CD4-positive, alpha-beta T cell treated with Interleukin-17A for 1 hour (primary cell): ENCODE measurements at places on chromosomes 2 and 18.

- no peak for DNase-seq
These were observed 145.1 kb upstream of the CCDC195 start for GRCh38 chr2:224861266-224861665.

GRCh38 chr2:64203131-64203857 lies 59.1 kb upstream of the PELI1 start:
- DNase-seq = peak; percentile 27

DNA sequence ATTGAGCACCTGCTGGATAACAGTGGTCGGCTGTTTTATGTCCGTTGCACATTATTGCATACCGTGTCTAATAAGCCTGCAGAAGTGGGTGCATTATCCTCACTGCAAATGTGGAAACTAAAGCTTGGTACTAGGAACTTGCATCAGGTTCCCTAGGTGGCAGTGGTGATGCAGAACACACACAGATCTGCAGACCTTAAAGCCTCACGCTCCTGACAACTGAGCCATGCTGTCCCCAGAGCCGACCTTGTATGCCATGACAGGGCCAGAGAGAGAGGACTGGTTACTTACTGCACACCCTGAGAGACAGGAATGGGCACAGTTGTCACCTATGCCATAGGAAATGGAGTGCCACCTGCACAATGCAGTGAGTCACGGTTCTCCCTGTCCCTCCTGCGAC lies 151.8 kb downstream of the SH3RF3 start:
- DNase-seq = no peak

GRCh38 chr2:177783835-177784744 lies 288.5 kb downstream of the PDE11A start:
- DNase-seq = peak; percentile 42

- no peak for DNase-seq
These were observed 77.2 kb downstream of the ADD2 start for GRCh38 chr2:70690846-70691245.

- DNase-seq = no peak
These were observed 584.5 kb upstream of the LRRTM1 start for GRCh38 chr2:80889009-80889408.

- DNase-seq = no peak
These were observed 34.3 kb upstream of the PIEZO2 start for GRCh38 chr18:11183637-11184036.

DNA sequence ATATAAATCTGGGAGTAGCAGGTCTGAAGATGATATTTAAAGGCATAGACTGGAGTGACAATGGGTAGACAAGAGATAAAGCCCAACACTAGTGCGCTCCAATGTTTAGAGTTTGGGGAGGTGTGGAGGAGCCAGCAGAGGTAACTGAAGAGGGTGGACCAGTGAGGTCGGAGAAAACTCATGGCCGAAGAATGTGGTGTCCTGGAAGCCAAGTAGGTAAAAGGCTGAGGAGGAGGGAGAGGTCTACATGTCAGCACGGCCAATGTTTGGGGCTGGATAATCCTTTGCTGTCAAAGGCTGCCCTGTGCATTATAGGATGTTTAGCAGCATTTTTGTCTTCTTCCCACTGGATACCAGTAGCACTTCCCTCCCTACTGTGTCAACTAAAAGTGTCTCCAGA lies 78.8 kb upstream of the KCNE4 start:
- no peak for DNase-seq

- no peak for DNase-seq
These were observed 4.1 kb upstream of the SLC39A10 start for GRCh38 chr2:195652911-195653310.

- DNase-seq = no peak
These were observed 212.6 kb downstream of the EN1 start for GRCh38 chr2:118634876-118635275.

GRCh38 chr18:24862201-24862816 lies 401.9 kb downstream of the HRH4 start:
- no peak for DNase-seq

DNA sequence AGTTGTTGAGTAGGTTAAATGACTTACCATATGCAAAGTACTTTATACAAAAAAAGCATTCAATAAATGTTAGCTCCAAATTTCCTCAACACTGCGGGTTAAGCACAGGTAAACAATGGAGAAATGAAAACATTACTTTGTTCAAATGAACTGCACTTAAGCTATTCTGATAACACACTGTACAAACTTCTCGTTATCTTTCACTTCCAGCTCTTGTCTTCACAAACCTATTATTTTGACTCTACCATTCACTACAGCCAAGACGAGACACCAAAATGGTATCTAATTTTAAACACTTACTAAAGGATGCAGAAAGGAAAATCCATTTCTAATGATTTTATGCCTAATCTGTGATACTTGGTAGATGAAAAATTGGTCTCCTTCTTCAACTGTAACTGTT lies 43.8 kb downstream of the SLC40A1 start:
- no peak for DNase-seq
